Activated CD4-positive, alpha-beta T cell treated with anti-CD3 and anti-CD28 coated beads, Interleukin-2, amount 10 ng/mL, durations not matched to agents 24 days and 14 days (primary cell): ENCODE measurements at places on chromosomes 5 and 9. TPM values are rescaled to one million over a fixed set of nuclear protein-coding genes. Genes with fewer than 3 reads are reported as not detected.
A peak's percentile ranks its signal among the peaks of the same experiment; 100 is the strongest.

DNA sequence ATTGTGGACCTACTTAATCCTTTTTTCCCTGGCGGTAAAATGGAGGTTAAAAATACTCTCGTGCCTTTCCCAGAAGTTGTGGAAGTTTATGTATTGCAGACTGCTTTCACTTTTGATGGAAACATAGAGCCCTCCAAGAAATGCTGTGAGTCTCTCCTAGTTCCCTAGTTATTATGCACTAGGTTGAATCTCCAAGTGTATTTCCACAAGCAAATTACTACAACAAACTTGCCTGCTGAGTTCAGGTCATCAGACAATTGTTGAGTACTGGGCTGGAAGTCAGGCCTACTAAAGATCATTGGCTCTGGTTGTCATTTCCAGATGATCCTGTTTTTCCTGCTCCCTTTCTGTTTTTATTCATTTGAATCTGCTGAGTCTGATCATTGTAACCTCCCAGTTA lies 104.1 kb downstream of the CD180 start:
- DNase-seq = no peak
- H3K27ac ChIP-seq = no peak overlapping the region
- peaks cover 25% of the 10 kb centered on the region for H3K36me3 ChIP-seq
- no peaks in the 10 kb centered on the region for H3K27me3 ChIP-seq
- no peak overlapping the region for H3K4me3 ChIP-seq

SHOC1 gene
- not detected in 2 replicates for total RNA-seq

GRCh38 chr5:142969186-142969585 lies 199.0 kb downstream of the ARHGAP26 start:
- peaks cover 3% of the 10 kb centered on the region for H3K36me3 ChIP-seq
- peak overlapping the region; percentile 69 for H3K27ac ChIP-seq
- no peak for DNase-seq
- no peaks in the 10 kb centered on the region for H3K27me3 ChIP-seq
- H3K4me3 ChIP-seq = no peak overlapping the region
- H3K4me1 ChIP-seq = peaks cover 29% of the 10 kb centered on the region

ARL14EPL gene
- not detected in 2 replicates for total RNA-seq

DNA sequence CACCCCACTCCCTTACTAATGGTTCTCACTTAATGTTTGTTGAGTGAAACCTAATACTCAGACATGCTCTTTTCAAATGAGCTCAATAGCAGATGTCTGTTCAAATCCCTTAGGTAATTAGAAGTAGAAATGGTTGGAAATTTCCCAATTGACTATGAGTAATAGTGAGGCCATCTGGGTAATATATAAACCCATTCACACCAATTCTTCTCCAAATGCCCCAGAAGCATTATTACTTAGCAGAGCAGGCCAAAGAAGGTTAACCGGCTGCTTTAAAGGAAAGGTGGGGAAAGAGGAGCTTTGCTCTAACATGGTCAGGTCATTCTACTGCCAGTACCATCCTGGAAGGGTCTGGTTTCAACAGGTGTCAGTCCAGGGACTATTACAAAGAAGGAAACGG lies 119.5 kb upstream of the MTAP start:
- no peak for DNase-seq
- no peak overlapping the region for H3K27ac ChIP-seq
- no peak overlapping the region for H3K4me3 ChIP-seq
- H3K36me3 ChIP-seq = no peaks in the 10 kb centered on the region

BSPRY gene
- total RNA-seq = 10.5 and 10.6 TPM in 2 replicates

TIMD4 gene
- total RNA-seq = 13.9 and 15.1 TPM in 2 replicates

DNA sequence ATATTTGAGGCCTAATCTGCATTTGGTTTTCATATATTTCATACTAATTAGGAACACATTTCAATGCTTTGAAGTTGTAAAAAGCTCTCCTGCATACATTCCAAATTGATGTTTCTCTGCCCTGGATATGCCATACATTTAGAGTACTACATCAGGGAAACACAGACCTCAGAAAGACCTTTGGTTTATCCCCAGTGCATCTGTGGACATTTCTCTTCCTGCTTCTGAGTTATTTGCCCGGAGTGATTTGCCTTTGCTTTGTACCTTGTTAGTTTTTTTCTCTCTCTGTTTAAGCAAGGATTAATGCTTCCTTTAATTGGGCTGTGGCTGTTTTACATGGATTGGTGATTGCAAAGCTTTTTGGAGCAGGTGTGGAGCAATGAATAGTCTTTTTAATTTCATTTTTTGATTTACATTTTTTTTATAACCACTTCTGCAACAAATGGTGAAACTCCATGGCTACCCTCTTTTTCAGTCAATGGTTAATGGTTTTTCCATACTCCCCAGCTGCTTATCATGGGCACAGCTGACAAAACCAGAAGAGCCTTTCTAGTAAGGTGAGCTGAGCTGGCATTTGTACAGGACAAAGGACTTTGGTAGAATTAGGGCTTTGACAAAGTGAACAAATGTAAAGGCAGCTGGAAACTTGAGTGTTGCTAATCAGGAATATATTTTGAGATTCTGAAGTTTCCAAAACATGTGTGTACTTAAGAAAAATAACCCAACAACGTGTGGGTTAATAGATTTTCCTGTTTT lies 54.2 kb downstream of the ZSWIM6 start:
- no peak overlapping the region for H3K4me3 ChIP-seq
- no peaks in the 10 kb centered on the region for H3K27me3 ChIP-seq
- H3K27ac ChIP-seq = no peak overlapping the region
- DNase-seq = no peak

DNA sequence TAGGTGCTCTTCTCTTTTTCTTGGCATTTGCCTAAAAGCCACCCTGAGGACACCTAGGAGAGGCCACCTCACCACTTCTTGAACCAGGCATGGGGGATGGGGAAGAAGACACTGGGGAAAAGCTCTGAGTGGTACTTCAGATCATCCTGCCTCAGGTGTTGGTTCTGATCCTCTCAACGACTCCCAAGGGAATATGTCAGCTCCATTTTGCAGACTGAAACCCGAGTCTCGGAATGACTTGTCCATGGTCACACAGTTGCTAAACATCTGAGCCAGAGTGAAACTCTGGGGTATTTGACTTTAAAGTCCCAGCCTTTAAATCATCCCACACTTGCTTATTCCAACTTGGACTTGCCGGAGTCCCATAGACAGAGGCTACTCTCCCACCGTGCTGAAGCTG lies 120.6 kb upstream of the GABRP start:
- H3K27me3 ChIP-seq = peaks cover 14% of the 10 kb centered on the region
- H3K27ac ChIP-seq = no peak overlapping the region
- no peak overlapping the region for H3K4me3 ChIP-seq
- no peaks in the 10 kb centered on the region for H3K4me1 ChIP-seq
- no peak for DNase-seq
- H3K36me3 ChIP-seq = no peaks in the 10 kb centered on the region

DNA sequence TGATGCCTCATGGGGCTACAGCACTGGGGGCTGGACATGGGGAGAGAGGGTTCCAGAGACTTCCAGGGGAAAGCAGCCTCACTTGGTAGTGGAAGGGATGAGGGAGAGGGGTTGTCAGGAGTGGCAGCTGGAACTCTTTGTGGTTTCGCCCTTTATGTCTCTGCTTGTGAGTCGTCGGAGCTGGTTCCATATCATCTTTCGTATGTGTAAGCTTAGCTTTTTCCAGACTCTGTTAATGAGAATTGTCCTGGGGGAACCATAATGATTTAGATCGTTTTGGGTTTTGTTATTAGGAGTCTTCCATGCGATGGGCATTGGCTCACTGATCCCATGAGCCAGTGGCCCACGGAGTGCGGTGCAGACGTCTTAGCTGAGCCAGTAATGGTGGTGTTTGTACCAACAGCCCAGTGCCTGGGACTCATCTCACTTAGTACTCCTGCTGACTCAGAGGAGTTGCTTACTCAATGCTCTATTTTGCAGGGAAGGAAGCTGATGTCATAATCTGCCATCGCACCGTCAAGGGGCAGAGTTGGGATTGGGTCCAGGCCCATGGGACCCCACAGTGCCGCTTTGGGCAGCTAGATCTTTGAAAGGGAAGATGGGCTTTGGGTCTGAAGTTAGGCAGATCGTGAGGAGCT lies 48.5 kb downstream of the NEK6 start:
- no peak overlapping the region for H3K4me3 ChIP-seq
- H3K27ac ChIP-seq = no peak overlapping the region
- H3K27me3 ChIP-seq = no peaks in the 10 kb centered on the region

EQTN gene
- total RNA-seq = not detected in 2 replicates

GRCh38 chr5:173148354-173148753 lies 4.0 kb downstream of the BNIP1 start:
- H3K27me3 ChIP-seq = no peaks in the 10 kb centered on the region
- no peak overlapping the region for H3K27ac ChIP-seq
- H3K36me3 ChIP-seq = peaks cover 28% of the 10 kb centered on the region
- no peak overlapping the region for H3K4me3 ChIP-seq
- no peak for DNase-seq

GRCh38 chr9:14231196-14231990 lies 82.5 kb downstream of the NFIB start:
- no peaks in the 10 kb centered on the region for H3K27me3 ChIP-seq
- H3K4me1 ChIP-seq = no peaks in the 10 kb centered on the region
- no peak overlapping the region for H3K4me3 ChIP-seq
- peak; percentile 24 for DNase-seq
- no peak overlapping the region for H3K27ac ChIP-seq
- H3K36me3 ChIP-seq = no peaks in the 10 kb centered on the region

- H3K27ac ChIP-seq = no peak overlapping the region
- no peak for DNase-seq
- H3K4me1 ChIP-seq = no peaks in the 10 kb centered on the region
- H3K4me3 ChIP-seq = no peak overlapping the region
- peaks cover 7% of the 10 kb centered on the region for H3K27me3 ChIP-seq
- H3K36me3 ChIP-seq = no peaks in the 10 kb centered on the region
Observed at GRCh38 chr5:59829386-59829785, 64.1 kb downstream of the PDE4D start.

C5orf58 gene
- not detected in 2 replicates for total RNA-seq

CAMK4 gene
- total RNA-seq = 47.7 and 49.5 TPM in 2 replicates

GRCh38 chr5:100165309-100165708 lies 369.9 kb upstream of the FAM174A start:
- H3K4me1 ChIP-seq = no peaks in the 10 kb centered on the region
- no peak overlapping the region for H3K27ac ChIP-seq
- no peaks in the 10 kb centered on the region for H3K27me3 ChIP-seq
- H3K4me3 ChIP-seq = no peak overlapping the region
- no peak for DNase-seq

GRCh38 chr5:59335544-59335943 lies 558.0 kb downstream of the PDE4D start:
- H3K27me3 ChIP-seq = peaks cover 34% of the 10 kb centered on the region
- H3K4me3 ChIP-seq = no peak overlapping the region
- H3K36me3 ChIP-seq = no peaks in the 10 kb centered on the region
- H3K27ac ChIP-seq = no peak overlapping the region
- DNase-seq = no peak

- peaks cover 22% of the 10 kb centered on the region for H3K4me1 ChIP-seq
- peak; percentile 77 for DNase-seq
- no peaks in the 10 kb centered on the region for H3K36me3 ChIP-seq
- peak overlapping the region; percentile 88 for H3K4me3 ChIP-seq
- peak overlapping the region; percentile 52 for H3K27ac ChIP-seq
- peaks cover 66% of the 10 kb centered on the region for H3K27me3 ChIP-seq
Observed at GRCh38 chr9:105245029-105245890, 809 bp downstream of the SLC44A1 start.

SPAG8 gene
- total RNA-seq = 0.21 and 0.52 TPM in 2 replicates

- no peaks in the 10 kb centered on the region for H3K27me3 ChIP-seq
- H3K36me3 ChIP-seq = peaks cover 3% of the 10 kb centered on the region
- H3K27ac ChIP-seq = no peak overlapping the region
- no peak for DNase-seq
Observed at GRCh38 chr5:80912479-80912878, 47.7 kb upstream of the RASGRF2 start.

DNA sequence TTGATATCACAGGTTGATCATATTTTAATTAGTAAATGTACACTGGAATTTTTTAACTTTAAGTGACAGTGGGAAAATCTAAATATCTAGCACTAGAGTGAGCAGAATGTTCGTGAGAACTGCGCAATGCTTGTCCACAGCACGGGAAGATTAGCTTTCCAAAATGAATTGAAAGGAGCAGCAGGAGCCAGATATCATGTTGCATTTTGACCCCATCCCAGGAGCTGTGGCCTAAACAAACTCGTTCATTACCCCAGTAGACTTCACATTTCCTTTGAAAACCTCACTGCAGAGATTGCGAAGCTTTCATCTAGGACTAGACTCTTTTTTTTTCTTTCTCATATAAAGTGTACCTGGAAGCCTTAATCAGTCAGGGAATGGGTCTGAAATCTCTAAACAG lies 525.8 kb downstream of the CTNND2 start:
- H3K27me3 ChIP-seq = peaks cover 8% of the 10 kb centered on the region
- no peaks in the 10 kb centered on the region for H3K4me1 ChIP-seq
- no peaks in the 10 kb centered on the region for H3K36me3 ChIP-seq
- no peak for DNase-seq

GRCh38 chr9:5825223-5825622 lies 7.7 kb downstream of the ERMP1 start:
- DNase-seq = no peak
- H3K4me3 ChIP-seq = no peak overlapping the region
- H3K4me1 ChIP-seq = peaks cover 29% of the 10 kb centered on the region
- H3K36me3 ChIP-seq = peaks cover 55% of the 10 kb centered on the region
- no peaks in the 10 kb centered on the region for H3K27me3 ChIP-seq

CCL28 gene
- total RNA-seq = 7.4 and 7.5 TPM in 2 replicates

- no peaks in the 10 kb centered on the region for H3K27me3 ChIP-seq
- H3K27ac ChIP-seq = no peak overlapping the region
- no peak overlapping the region for H3K4me3 ChIP-seq
- no peak for DNase-seq
- no peaks in the 10 kb centered on the region for H3K36me3 ChIP-seq
Observed at GRCh38 chr5:3615217-3615616, 19.6 kb downstream of the IRX1 start.

GRCh38 chr5:93257616-93258015 lies 323.4 kb downstream of the NR2F1-AS1 start:
- H3K4me1 ChIP-seq = no peaks in the 10 kb centered on the region
- no peak overlapping the region for H3K4me3 ChIP-seq
- H3K27ac ChIP-seq = no peak overlapping the region
- DNase-seq = no peak
- H3K36me3 ChIP-seq = no peaks in the 10 kb centered on the region

GRCh38 chr9:127686461-127687393 lies 20.1 kb upstream of the CFAP157 start:
- H3K4me3 ChIP-seq = no peak overlapping the region
- no peaks in the 10 kb centered on the region for H3K27me3 ChIP-seq
- DNase-seq = no peak
- H3K27ac ChIP-seq = no peak overlapping the region
- H3K36me3 ChIP-seq = no peaks in the 10 kb centered on the region
